Omental fat pad (tissue), 4 donors: ENCODE measurements at places on chromosomes 7 and 10. TPM values are rescaled to one million over a fixed set of nuclear protein-coding genes. Genes with fewer than 3 reads are reported as not detected.

DNA sequence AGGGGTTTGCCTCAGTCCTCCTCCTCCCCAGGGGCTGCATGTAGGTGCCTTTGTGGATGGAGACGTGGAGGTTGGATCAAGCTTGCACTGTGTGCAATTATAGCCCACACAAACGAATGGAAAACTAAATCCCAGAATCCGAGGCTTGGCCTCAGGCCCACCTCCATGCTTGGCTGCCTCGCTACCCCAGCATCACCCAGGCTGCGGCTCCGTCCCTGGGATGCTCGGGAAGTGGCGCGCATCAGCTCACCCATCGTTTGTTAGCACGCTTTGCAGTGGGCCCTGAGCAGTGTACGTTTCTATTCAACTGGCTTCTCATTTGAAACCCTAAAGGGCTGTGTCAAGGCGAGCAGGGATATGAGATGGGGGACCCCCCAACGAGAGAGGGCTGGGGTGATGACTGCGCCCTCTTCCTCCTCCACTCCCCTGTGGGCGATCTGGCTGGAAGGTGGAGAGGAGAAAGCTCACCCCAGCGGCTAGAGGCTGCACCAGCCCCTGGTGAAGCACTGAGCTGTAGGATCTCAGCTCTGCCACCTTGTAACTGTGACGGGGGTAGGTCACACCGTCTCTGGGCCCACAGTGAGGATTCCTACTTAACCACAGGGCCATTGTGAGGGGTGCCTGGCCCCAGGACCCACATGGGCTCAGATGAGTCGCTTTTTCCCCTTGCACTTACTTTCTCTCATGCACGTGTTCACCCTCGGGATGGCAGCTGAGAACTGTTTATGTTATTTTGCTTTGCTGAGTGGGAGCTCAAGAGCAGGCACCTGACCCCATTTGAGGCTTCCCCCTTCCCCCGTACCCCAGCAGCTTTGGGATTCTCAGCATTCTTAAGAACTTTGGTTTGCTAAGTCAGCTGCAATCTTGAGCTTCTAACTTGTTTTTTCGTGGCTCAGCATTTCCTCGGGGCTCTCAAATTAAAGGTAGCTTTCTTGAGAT, 12.7 kb upstream of the BTBD16 start:
- DNase-seq, result no peak

DNA sequence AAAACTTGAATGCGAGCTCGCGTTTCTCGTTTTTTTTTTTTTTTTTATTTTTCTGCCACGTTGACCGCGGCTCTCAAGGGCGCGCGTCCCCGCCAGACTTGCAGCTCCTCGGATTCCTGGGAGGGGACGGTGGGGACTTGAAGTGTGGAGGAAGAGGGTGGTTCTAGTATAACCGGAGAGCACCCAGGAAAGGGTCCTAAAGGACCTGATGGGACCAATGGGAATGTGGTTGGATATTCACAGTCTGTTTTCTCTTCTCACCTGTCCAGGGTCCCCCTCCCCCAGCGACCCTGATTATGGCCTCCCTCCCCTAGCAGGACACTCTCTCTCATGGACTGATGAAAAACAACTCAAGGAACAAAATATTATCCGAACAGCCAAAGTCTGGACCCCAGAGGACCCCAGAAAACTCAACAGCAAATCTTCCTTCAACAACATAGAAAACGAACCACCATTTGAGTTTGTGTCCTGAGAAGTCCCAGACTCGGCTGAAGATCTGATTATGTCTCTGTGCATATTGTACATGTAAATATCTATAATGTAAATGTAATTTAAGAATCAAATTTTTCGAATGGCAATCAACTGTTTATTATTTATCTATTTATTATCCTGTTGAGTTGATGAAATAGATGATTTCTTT, 1.4 kb downstream of the PTF1A start:
- no peak for DNase-seq

- DNase-seq, result no peak
Measured at GRCh38 chr10:8498881-8499280, 444.4 kb downstream of the GATA3 start.

- no peak for DNase-seq
Measured at GRCh38 chr7:131355917-131356777, 28.5 kb downstream of the MKLN1 start.

GRCh38 chr10:100858261-100858660, 54.5 kb upstream of the SLF2 start:
- DNase-seq, result no peak

DNA sequence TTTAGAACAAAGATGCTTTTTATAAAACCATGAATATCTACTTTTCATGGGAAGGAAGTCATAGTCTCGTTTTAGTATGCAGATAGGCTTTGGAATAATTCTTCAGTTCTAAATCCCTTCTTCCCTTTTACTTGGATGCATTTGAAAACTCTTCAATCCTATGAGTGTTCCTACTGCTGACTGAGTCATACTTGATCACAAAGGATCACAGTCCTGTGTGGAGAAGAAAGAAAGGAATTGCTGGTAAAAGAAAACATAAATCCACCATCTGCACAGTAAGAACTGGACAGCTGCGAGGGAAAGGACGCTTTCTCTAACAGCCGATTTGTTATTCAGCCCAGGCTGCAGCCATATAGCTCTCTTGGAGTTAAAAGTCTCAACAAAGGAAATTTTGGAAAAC, 209.9 kb downstream of the SEMA3E start:
- no peak for DNase-seq

DNA sequence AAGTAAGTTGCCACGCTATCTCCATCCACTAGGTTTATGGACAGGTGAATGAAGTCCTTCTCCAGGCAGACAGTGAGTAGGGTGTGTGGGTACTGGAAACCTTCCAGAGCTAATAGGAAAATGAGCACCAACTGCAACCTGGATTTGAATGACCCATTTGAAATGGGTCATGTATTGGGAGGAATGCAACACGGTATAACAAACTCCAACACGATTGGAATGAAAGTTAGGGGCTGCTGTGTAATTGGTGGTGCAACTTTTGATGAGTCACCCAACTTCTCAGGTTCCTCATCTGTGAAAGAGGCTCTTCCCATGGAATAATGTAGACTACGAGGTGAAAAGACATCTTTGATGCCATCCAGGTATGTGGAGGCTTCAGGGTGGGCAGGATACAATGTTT, 241.4 kb upstream of the PODXL start:
- no peak for DNase-seq

- DNase-seq, result no peak
Measured at GRCh38 chr10:29737074-29737593, 102.4 kb upstream of the SVIL start.

Gene ADK
- total RNA-seq, result 19.4 TPM

GRCh38 chr10:126376956-126377355, 11.3 kb downstream of the ADAM12 start:
- no peak for DNase-seq

DNA sequence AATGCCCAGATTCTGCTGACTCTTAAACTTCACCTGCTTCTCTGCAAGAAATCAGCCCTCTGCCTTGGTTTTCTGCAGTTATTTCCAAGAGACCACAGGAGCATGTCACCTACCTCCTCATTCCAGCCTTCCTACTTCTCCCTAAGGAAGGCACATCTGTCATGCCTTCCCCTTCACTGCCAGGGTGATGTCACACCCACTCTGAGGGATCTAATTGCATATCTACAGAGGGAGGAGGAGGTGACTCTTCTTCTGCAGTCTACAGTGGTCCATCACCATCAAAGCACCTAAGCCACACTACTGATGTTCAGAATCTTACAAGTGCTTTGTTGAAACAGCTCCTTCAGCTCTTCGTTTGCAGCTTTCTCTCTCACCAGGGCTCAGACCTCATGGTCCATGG, 275.5 kb downstream of the FGFR2 start:
- DNase-seq, result no peak

DNA sequence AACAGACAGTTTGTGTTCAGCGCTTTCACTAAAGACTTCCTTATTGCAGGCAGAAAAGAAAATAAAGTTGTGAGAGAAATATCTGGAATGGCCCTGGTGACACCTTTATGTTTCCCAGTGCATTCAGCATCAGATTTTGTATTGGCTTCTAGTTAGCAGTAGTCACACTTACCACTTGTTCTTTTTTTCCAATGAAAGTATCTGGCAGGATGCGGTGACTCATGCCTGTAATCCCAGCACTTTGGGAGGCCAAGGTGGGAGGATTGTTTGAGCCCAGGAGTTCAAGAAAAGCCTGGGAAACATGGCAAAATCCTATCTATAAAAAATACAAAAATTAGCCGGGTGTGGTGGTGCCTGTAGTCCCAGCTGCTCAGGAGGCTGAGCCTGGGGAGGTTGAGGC, 649.6 kb downstream of the LRMDA start:
- no peak for DNase-seq

- no peak for DNase-seq
Measured at GRCh38 chr10:100980711-100981110, 6.6 kb downstream of the MRPL43 start.

DNA sequence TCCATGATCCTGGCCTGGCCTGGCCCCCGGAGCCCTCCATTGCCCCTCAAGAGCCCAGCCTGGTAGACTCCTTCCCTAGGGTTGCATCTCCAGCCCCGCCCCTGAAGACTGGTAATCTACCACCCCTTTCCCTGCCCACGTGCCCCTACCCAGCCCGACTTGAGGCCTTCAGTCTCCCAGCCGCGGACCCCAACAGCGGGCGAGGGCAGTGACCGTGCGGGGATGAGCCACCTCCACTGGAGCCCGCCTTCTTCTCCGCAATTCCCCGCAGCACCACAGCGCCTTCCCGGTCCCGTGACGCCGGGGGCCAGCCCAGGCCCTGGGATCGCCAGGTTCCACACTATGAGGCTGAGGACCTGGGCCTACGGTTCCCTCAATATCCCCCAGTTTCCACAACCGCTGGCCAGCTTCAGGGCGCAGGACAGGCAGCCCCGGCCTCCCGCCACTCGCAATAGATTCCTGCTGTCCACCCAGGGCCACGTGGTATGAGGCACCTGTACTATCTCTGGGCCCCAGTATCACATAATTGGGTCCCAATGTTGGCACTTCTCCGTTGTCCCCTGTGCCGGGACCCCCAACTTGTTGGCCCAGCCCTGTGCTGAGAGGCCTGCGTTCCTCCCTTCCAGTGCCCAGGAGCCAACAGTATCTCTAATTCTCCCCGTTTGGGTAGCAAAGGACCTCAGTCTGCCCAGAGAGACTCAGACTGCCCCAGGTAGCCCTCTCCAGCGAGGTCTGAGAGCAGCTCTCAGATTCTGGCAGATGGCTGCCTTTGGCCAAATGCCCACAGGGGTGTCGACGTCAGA, 1.1 kb upstream of the GPRIN2 start:
- DNase-seq, result no peak

Gene AKR1C2
- 51.7 TPM for total RNA-seq

DNA sequence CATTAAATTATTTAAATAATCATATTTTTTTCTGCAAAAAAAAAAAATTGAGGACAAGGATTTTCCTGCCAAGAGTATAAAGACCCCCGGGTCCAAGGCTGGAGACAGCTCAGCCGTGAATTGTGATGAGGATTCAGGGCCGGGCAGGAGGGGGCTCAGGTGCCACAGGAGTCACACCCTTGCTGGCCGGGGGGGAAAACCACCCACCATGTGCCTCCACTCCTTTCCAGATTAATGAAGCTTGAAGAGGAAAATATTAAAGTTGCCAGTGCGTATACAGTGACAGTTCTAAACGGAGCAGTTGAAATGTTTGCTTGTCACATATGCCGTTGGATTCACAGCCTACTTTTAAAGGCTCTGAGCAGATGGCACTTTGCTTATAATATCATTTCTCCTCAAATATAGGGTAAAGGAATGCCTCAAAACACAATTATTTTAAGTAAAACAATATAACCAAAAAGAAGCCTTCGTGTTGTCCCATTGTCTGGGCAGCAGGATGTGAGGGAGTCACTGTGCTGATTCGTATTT, 49.6 kb downstream of the ADARB2 start:
- DNase-seq, result no peak

Gene FBH1
- total RNA-seq, result 79.2 TPM

Gene STEAP2
- total RNA-seq, result 50.3 TPM

GRCh38 chr10:114517368-114518250, 113.3 kb upstream of the AFAP1L2 start:
- no peak for DNase-seq

DNA sequence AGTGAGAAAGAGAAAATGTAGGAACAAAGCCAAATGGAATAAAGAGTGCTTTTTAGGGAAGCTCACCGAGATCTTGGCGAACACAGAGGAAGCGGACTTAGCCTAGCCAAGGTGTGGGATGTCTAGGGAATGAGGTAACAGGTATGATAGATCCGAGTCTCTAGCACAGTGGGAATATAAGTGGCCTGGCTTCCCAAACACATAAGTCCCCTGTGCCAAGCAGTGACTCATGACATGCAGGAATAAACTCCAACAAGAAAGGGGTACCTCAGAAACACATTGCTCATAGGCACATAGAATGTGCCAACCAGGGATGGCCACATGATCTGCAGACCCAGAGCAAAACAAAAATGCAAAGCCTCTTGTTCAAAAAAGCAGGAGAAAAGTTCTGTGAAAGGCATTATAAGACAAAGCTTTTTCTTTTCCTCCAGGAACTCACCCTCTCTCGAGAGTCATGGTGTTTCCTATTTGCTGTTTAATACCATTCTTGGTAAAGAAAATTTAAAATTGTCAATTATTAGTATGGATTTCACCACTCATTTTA, 542.5 kb downstream of the GATA3 start:
- DNase-seq, result no peak

Gene FBXO24
- total RNA-seq, result not detected

- no peak for DNase-seq
Measured at GRCh38 chr10:114077815-114078219, 34.2 kb downstream of the ADRB1 start.

GRCh38 chr7:28808796-28809533, 149.2 kb downstream of the TRIL start:
- DNase-seq, result no peak

Gene TMEM236
- total RNA-seq, result 2.6 TPM

Gene NODAL
- total RNA-seq, result not detected

DNA sequence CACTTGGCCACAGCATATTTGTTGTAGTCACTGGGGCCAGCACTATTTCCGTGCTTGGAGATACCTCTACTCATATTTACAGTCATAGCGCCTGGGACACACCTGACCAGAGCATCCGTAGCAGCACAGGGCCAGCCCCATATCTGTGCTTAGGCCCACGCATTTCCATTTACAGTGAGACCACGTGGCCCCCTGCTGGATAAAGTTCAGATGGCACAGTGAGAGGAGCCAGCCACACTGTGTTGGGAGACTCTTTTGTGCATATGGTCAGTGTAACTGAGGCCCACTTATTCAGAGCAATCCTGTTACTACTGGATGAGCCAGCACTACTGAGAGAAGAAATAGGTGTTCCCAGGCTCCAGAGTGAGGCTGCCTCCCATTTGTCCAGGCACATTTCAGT, 455.3 kb downstream of the REEP3 start:
- DNase-seq, result no peak

Gene TUBAL3
- not detected for total RNA-seq

DNA sequence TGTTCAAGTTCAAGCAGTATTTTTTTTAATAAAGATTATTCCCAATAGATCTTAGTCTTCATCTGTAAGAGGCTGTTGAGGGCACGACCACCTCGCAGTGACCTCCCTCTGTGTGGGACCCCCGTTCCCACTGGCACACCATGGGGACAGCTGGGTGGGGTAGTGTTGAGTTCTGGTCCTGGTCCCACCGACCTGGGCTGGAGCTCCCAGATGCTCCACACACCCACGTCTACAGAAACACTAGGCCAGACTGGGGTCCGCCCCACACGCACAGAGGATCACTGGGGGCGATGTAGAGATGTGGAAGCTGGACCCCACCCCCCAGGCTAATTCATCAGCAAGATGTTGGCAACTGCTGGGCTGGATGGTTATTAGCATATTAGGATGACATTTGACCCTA, 623.6 kb downstream of the PTPRN2 start:
- no peak for DNase-seq
